ENCODE measurements at places on chromosomes 13 and 19. TPM values are rescaled to one million over a fixed set of nuclear protein-coding genes. Genes with fewer than 3 reads are reported as not detected.

- no peak overlapping the region for H3K27ac ChIP-seq
- no peaks in the 10 kb centered on the region for H3K27me3 ChIP-seq
- peaks cover 6% of the 10 kb centered on the region for H3K4me1 ChIP-seq
- H3K4me3 ChIP-seq = no peak overlapping the region
- DNase-seq = no peak
These were observed 278.7 kb downstream of the GPC6 start for GRCh38 chr13:93505104-93505952.

DNA sequence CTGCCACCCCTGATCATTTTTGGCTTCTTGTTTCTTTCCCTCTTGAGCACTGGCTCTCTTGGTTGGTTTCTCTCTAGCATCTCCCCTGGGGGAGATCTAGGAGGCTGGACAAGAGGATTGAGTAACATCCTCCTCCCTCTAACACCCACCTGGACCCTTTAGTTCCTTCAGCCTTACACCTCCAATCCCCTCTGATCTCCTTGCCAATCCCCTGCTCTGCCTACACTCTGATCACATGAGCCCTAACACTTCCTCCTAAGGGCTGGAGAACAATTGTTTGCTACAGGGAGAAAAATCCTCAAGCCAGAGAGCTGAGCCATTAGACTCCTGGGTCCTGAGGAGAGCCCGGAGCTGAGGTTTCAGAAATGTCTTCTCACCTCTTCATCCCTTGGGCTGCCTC is 65.9 kb upstream of the ADGRL1 start:
- DNase-seq = no peak
- H3K27me3 ChIP-seq = peaks cover 44% of the 10 kb centered on the region
- no peak overlapping the region for H3K4me3 ChIP-seq
- no peak overlapping the region for H3K27ac ChIP-seq
- peaks cover 2% of the 10 kb centered on the region for H3K36me3 ChIP-seq

- no peaks in the 10 kb centered on the region for H3K36me3 ChIP-seq
- peak overlapping the region; percentile 69 for H3K4me3 ChIP-seq
- peak overlapping the region; percentile 86 for H3K27ac ChIP-seq
- peaks cover 42% of the 10 kb centered on the region for H3K4me1 ChIP-seq
- H3K27me3 ChIP-seq = no peaks in the 10 kb centered on the region
These were observed 42.3 kb downstream of the LRCH1 start for GRCh38 chr13:46595136-46595884.

DNA sequence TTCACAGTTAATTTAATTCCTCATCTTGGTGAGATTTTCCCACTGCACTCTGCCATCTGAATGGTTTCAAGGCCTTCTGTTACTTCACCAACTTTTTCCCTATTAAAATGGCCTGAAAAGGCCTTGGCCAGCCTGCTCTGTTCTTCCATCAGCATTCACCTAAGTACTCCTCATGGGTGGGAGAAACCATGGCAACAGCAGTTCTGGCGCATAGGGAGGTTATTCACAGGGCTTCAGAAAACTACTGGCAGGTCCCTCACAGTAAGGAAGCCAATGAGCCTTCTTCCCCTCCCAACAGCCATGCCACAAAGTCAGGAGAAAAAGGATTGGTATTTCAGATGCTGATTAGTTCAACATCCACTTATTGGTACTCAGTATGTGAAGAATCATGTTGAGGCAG is 17.2 kb upstream of the GJB2 start:
- H3K27ac ChIP-seq = no peak overlapping the region
- no peaks in the 10 kb centered on the region for H3K4me1 ChIP-seq
- no peak for DNase-seq
- H3K36me3 ChIP-seq = no peaks in the 10 kb centered on the region

GRCh38 chr13:86464193-86464592 is 665.0 kb upstream of the SLITRK6 start:
- peak; percentile 43 for DNase-seq
- H3K4me3 ChIP-seq = no peak overlapping the region
- no peak overlapping the region for H3K27ac ChIP-seq
- peaks cover 5% of the 10 kb centered on the region for H3K4me1 ChIP-seq

DNA sequence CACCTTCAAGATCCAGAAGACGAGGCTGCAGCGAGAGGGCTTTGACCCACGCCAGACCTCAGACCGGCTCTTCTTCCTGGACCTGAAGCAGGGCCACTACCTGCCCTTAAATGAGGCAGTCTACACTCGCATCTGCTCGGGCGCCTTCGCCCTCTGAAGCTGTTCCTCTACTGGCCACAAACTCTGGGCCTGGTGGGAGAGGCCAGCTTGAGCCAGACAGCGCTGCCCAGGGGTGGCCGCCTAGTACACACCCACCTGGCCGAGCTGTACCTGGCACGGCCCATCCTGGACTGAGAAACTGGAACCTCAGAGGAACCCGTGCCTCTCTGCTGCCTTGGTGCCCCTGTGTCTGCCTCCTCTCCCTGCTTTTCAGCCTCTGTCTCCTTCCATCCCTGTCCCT is 7.0 kb upstream of the PGLS start:
- H3K4me1 ChIP-seq = peaks cover 12% of the 10 kb centered on the region
- no peaks in the 10 kb centered on the region for H3K27me3 ChIP-seq
- peaks cover 46% of the 10 kb centered on the region for H3K36me3 ChIP-seq
- no peak overlapping the region for H3K4me3 ChIP-seq
- H3K27ac ChIP-seq = peak overlapping the region; percentile 54
- no peak for DNase-seq

ANO8 gene
- total RNA-seq = 14.5 TPM

DNA sequence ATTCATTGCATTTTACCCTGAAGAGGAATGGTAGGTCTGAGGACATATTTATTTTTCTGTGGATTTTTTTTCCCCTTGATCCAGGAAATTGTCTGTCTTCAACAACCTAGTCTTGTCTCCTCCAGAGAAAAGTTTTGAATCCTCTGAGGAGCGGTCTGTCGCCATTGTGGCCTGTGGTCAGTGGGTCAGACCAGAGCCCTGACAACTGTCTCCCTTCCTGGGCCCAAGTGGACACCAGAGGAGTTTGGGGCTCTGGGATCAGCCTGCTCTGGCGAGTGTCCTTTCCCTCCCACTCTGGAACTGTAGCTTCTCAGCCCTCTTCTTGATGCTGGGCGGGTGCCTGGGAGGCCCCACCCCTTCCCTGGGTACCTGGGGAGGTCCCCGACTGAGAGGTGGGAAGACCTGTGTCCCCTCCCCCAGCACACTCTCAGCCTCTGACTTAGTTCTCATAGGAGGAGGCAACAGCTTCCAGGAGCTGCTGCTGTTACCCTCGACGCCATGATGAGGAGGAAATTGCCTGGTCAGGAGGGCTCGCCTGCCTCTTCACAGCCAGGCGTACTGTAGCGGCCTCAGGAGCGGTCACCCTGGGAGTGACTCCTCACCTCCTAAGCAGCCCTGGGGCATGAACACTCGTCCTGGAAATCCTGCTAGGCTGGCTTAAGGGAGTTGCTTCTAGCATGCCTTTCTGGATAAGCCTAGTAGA is 110.3 kb downstream of the GGACT start:
- DNase-seq = no peak
- no peak overlapping the region for H3K27ac ChIP-seq
- peaks cover 7% of the 10 kb centered on the region for H3K36me3 ChIP-seq
- no peaks in the 10 kb centered on the region for H3K4me1 ChIP-seq

DNA sequence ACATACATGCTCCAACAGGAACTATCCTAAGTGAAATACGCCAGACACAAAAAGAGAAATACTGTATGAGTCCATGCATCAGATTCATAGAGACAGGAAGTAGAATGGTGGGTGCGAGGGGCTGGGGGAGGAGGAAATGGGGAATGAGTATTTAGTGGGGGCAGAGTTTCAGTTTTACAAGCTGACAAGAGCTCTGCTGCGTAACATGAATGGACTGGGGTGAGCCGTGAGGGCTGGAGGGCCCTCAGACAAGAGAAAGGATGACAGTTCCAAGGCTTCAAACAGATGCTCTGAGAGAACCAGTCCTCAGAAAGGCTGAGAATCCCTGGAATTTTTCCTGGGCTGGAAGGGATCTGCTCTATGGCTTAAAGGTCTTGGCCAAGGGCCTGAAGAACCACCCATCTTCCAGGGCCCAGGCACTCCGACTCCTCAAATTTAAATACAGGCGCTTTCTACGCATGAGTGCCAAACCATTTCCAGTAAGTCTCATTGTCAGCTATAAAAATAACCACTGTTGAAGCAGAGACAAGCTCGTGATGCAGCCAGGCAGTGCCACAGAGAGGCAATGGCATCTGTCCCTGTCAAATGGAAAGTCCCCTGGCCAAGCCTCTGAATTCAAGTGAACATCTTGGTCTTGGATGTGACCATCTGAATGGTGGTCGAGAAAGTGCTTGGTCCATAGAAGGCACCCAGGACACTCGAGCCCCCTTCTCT is 17.5 kb downstream of the KLF2 start:
- no peak for DNase-seq
- peaks cover 6% of the 10 kb centered on the region for H3K36me3 ChIP-seq
- H3K27ac ChIP-seq = no peak overlapping the region
- no peaks in the 10 kb centered on the region for H3K27me3 ChIP-seq

DNA sequence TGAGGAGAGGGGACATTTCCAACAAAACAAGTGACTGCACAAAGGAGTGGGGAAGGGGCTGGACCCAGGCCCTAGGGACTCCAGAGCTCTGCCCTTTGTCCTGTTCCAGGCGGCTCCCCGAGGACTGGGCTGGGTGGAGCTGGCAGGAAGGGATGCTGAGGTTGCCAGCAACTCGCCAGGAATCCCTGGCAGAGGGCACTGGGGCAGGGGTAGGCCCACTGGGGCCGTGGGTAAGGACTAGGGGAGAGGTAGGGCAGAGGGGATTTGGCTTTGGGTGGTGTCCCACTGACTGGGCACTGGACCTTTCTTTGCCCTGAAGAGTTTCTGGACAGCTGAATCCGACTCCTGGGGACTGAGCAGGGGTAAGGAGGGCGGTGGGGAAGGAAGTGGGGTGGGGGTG is 7.9 kb downstream of the LIPE start:
- no peaks in the 10 kb centered on the region for H3K27me3 ChIP-seq
- no peak overlapping the region for H3K27ac ChIP-seq
- no peak overlapping the region for H3K4me3 ChIP-seq
- DNase-seq = no peak

ARHGAP35 gene
- 52.1 TPM for total RNA-seq

- peak overlapping the region; percentile 60 for H3K4me3 ChIP-seq
- peaks cover 21% of the 10 kb centered on the region for H3K4me1 ChIP-seq
- peak; percentile 80 for DNase-seq
- no peaks in the 10 kb centered on the region for H3K27me3 ChIP-seq
- no peaks in the 10 kb centered on the region for H3K36me3 ChIP-seq
These were observed 1.7 kb upstream of the S1PR4 start for GRCh38 chr19:3176715-3177501.

- DNase-seq = no peak
- H3K4me1 ChIP-seq = peaks cover 7% of the 10 kb centered on the region
- no peak overlapping the region for H3K27ac ChIP-seq
- H3K4me3 ChIP-seq = no peak overlapping the region
- H3K27me3 ChIP-seq = no peaks in the 10 kb centered on the region
- H3K36me3 ChIP-seq = no peaks in the 10 kb centered on the region
These were observed 94.7 kb downstream of the CDADC1 start for GRCh38 chr13:49342454-49342853.

ANKRD24 gene
- 1.2 TPM for total RNA-seq

DNA sequence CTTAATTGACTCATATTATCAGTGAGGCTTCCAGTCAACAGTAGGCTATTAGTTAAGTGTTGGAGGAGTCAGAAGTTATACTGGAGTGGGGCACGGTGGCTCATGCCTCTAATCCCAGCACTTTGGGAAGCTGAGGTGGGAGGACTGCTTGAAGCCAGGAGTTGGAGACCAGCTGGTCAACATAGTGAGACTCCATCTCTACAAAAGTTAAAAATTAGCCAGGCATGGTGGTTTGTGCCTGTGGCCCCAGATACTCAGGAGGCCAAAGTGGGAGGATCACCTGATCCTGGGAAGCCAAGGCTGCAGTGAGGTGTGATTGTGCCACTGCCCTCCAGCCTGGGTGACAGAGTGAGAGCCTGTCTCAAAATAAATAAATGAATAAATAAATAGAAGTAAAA is 53.2 kb downstream of the COMP start:
- no peak for DNase-seq
- H3K27me3 ChIP-seq = no peaks in the 10 kb centered on the region
- no peak overlapping the region for H3K27ac ChIP-seq
- H3K4me3 ChIP-seq = no peak overlapping the region
- no peaks in the 10 kb centered on the region for H3K4me1 ChIP-seq

- H3K36me3 ChIP-seq = no peaks in the 10 kb centered on the region
- peak overlapping the region; percentile 78 for H3K4me3 ChIP-seq
- no peaks in the 10 kb centered on the region for H3K27me3 ChIP-seq
- DNase-seq = peak; percentile 87
- peak overlapping the region; percentile 96 for H3K27ac ChIP-seq
- peaks cover 17% of the 10 kb centered on the region for H3K4me1 ChIP-seq
These were observed 43.0 kb upstream of the HNRNPA1L2 start for GRCh38 chr13:52599037-52599847.

- no peak overlapping the region for H3K4me3 ChIP-seq
- H3K27ac ChIP-seq = no peak overlapping the region
- no peaks in the 10 kb centered on the region for H3K36me3 ChIP-seq
- no peaks in the 10 kb centered on the region for H3K27me3 ChIP-seq
- peaks cover 6% of the 10 kb centered on the region for H3K4me1 ChIP-seq
- DNase-seq = peak; percentile 25
These were observed 43.8 kb downstream of the CCDC122 start for GRCh38 chr13:43835701-43836100.

CGB1 gene
- not detected for total RNA-seq

DNA sequence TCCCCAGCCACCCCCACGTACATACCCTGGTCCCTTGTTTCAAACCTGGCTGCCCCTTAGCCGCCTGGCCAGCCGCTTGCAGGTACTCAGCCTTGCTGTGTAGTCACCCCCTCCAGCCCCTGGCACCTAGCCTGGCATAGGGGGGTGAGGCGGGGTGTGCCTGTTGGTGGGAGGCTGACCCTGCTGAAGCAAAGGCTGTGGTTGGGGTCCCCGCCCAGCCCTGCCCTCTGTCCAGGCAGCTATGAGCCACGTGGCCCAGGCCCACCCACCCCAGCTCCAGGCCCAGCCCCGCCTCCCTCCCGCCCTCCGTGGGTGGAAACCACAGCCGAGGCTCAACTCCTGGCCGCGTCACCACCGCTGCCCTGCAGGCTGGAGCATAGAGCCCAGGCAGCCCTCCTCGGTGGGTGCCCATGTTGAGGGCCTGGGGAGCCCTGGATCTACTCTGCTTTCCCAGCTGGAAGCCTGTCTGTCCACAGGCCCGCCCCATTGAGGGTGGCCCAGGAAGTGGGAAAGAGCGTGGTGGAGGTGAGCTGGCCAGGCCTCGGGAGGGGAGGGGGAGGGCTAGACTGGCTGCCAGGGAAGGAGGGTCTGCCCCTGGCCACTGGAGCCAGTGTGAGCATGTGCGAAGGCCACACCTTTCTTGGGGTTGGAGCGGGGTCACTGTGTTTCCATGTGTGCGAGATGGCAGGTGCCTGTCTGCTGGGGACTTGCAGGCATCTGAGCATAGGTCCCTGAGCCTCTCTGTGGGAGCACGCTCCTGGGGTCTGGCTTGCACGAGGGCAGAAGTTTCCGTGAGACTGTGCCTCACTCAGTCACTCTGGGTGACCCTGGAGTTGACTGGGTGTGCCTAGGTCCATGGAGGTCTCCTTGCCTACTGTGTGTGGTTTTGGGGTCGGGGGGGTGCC is 31.0 kb downstream of the PAK4 start:
- DNase-seq = peak; percentile 18
- H3K27me3 ChIP-seq = no peaks in the 10 kb centered on the region
- peaks cover 48% of the 10 kb centered on the region for H3K4me1 ChIP-seq
- no peaks in the 10 kb centered on the region for H3K36me3 ChIP-seq
- H3K27ac ChIP-seq = no peak overlapping the region
- peak overlapping the region; percentile 23 for H3K4me3 ChIP-seq
